Amniotic epithelial cell (primary cell): ENCODE measurements at places on chromosomes 7 and 10.

DNA sequence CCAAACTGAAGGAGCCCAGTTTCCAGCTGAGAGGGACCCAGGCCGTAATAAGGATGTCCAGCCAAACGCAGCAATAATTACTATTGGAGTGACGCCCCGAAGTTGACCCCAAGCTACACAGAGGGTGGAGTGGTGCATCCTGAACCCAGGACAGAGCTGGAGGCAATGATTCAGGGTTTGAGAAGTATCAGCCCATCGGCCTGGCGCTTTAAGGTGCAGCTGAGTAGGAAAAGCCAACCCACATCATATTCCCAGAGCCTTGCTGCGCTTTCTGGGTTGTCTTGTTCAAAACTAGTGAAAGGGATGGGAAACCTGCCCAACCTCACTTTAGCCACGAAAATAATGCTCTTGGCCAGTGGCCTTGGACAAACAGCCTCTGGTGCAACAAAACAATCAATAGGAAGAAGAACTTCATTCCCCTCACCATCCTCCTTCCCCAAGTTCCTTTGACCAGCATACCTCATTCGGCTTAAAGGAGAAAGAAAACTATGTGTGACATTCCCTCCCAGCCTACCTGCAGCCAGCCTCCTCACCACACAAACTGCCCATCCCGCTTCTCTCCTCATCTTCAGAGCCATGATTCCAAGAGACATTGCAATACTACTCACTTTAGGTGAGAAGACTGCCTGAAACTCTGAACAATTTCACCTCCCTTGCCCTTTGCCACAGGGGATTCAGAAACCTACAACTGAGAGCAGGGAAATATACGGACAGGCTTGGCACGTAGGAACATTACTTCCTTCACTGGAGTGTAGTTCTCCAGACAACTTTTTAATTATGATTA, 217.2 kb upstream of the MKLN1 start:
- peak; percentile 33 for DNase-seq

DNA sequence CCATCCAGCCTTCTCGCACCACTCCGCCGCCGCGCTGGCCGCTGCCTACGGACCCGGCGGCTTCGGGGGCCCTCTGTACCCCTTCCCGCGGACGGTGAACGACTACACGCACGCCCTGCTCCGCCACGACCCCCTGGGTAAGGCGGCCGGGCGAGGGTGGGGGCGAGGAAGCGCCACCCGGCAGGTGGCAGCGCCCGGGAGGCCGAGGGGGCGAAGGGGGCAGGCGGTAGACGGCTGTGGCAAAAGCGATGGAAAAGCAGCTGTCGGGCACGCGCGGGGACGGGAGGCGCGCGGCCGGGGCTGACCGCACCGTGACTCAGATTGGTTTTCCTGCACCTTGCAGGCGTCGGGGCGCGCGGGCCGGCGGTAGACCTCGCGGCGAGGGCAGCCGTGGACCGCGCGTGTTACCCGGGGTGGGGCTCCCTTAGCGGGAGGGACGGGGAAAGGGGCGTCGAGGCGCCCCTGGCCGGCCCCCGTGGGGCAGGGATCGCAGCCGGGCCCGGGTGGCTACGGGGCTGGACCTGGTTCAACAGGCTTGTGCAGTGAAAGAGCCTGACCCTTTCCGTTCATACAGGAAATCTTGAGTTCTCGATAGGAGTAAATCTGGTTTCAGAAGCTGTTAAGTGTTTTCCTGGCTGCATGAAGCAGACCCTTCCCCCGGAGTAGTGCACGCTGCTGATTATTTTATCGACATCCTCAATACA, 608 bp downstream of the HHEX start:
- DNase-seq: peak; percentile 73

- no peak for DNase-seq
Measured at GRCh38 chr10:4150676-4151075, 365.7 kb upstream of the KLF6 start.

- no peak for DNase-seq
Measured at GRCh38 chr10:48305905-48306264, 592 bp upstream of the MAPK8 start.

GRCh38 chr10:113320211-113320610, 232.6 kb upstream of the HABP2 start:
- DNase-seq: no peak

GRCh38 chr7:50659329-50659965, 94.2 kb upstream of the DDC start:
- no peak for DNase-seq

GRCh38 chr10:28833313-28833712, 156.0 kb downstream of the BAMBI start:
- DNase-seq: no peak
